Fibroblast of skin of left quadriceps (primary cell): ENCODE measurements at places on chromosomes 1 and 21.

DNA sequence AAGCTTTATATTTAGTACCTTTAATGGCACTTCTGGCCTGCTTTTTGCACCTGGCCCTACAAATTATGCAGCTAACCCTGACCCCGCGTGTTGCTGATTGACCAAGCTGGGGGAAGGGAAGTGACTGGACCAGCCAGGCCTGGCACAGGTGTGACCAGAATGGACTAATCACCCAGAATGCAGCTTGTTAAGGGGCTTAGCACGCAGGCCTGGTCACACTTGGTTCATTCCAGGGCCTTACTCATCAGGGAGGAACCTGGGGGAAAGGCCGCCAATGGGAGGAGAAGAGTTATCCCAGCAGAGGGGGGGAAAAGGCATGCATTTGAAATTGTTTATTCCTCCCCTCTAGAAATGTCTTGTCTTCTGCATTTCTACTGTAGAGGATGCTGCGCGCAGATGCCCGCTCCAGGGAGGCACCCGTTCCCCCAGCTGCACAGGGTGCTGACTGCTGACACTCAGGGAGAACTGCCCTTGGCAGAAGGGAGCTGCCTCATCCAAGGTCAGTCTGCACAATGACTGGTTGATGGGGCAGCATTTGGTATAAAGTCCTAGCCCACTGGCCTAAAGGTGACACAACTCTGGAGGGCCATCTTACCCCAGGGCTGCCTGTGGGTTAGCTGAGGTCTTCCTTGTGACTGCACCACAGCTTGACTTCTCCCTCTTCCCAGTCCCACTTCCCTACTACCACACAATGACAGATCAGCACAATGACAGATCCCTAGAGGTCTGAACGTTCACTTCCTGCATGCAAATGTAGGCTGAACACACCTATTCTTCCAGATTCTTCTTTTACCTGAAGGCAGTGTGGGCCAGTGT lies 29.0 kb downstream of the DHCR24 start:
- peak; percentile 4 for DNase-seq

GRCh38 chr1:64882574-64883255 lies 83.6 kb downstream of the JAK1 start:
- no peak for DNase-seq

DNA sequence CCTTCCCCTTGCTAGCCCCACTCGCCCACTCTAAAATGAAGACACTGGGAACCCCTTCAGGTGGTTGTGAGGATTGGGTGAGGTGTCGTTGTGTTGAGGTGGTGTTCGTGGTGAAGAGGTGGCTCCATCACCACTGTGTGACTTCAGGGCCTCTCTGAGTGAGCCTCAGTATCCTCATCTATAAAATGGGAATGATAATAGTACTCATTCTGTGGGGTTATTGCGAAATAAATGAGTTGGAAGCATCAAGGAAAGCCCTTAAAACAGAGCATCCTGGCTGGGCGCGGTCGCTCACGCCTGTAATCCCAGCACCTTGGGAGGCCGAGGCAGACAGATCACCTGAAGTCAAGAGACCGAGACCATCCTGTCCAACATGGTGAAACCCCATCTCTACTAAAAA lies 6.7 kb upstream of the MARCKSL1 start:
- no peak for DNase-seq

DNA sequence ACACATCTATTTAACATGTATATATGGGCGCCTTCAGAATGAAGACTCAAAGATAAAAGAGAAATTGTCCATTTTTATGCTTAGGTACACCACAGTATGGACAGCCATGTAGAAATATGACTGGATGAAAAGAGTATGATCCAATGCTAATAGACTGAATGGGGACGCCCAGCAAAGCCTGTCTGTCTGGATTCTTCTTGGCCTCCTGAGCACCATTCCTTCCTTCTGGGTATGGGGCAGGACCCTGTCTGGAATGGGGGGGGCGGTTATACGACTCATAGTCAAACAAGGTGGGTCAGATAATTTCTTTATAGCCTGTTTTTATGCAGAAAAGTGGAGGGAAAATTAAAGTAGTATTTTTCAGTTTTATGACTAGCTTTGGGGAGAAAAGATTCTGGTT lies 81.2 kb upstream of the ABCD3 start:
- no peak for DNase-seq

- DNase-seq = no peak
These were observed 584 bp downstream of the TINAGL1 start for GRCh38 chr1:31576743-31577455.

GRCh38 chr21:44300262-44300959 lies 558 bp downstream of the PFKL start:
- no peak for DNase-seq

- no peak for DNase-seq
These were observed 1660.1 kb upstream of the B3GALT2 start for GRCh38 chr1:194846488-194846887.

- no peak for DNase-seq
These were observed 259.0 kb upstream of the FOXD3 start for GRCh38 chr1:63063367-63063766.
